ENCODE measurements at places on chromosomes 6 and 20.

DNA sequence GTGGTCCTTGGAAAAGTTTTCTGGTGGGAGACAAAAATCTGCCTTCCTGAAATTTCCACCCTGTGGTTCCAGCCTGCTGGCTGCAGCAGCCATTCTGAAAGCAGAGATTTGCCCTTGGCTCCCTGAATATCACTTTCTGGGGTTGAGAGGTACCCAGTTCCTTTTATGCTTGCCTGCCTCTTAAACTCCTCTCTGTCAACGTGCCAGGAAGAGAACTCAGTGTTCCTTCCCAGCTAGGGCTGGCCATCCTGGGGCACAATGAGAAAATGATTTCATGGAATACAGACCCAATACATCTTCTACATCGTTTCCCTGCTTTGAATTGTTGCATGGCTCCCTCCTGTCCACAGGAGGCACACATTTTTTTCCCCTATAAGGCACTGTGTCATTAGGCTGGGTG is 1.6 kb upstream of the DSN1 start:
- no peak for DNase-seq

DNA sequence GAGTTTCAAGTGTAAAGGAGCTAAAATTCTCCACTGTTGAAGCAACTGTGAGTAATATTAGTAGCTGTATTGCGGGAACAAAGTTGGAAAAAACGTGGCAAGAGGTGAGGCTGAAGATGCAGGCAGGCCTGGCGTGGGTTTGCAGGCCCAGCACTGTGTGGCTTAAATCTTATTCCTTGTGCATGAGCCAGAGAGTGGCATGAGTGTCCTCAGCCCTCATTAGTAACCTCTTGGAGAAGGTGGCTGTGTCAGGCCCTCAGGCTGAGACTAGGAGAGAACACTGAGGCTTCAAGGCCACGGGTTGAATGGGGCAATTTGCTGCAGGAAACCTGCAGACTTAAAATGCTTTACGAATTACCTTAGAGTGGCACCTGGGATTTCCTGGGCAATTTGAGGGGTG is 372.7 kb upstream of the CITED2 start:
- DNase-seq = no peak

DNA sequence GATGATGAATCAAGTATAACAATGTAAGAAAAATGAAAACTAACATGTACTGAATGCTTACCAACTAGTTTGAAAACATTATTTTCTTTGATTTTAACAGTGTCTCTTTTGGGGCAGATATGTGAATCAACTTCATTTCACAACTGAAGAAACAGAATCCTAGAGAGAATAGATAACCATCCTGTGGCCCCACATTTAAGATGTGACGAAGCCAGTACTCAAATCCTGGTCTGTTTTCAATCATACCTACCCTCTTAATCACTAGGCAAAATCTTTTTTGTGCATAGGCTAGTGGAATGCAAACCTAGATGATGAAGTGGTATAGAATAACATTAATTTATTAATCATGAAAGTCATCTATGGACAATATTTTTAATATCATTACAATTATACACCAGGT is 371.6 kb upstream of the EPHA7 start:
- DNase-seq = no peak

GRCh38 chr6:98092331-98092730 is 742.0 kb upstream of the POU3F2 start:
- DNase-seq = no peak

- DNase-seq = no peak
Observed at GRCh38 chr20:1417273-1417672, 24.4 kb upstream of the FKBP1A start.

- DNase-seq = no peak
Observed at GRCh38 chr6:152905551-152906299, 77.1 kb downstream of the FBXO5 start.
